ENCODE measurements at places on chromosomes 5 and 9.

- DNase-seq, result no peak
These were observed 87.1 kb downstream of the PDZD2 start for GRCh38 chr5:31725996-31726395.

DNA sequence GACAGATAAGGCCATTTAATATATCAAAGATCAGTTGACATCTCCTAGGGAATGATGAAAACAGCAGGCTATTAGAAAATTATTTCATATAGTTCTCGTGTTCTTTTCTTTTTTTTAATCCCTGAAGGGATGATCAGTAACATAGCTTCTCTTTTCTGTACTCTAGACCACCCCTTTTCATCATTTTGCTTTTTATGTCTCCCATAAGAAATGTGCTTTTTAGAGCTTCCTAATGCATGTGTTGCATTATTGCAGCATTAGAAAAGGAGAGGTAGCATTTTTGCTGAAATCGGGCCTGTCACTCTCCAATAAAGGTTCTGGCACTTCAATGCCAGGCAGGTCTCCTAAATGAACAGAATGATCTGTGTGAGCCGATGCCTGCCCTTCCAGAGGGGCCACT lies 143.3 kb downstream of the NTRK2 start:
- DNase-seq, result no peak

- no peak for DNase-seq
These were observed 742.8 kb downstream of the NR2F1-AS1 start for GRCh38 chr5:92838253-92838652.

DNA sequence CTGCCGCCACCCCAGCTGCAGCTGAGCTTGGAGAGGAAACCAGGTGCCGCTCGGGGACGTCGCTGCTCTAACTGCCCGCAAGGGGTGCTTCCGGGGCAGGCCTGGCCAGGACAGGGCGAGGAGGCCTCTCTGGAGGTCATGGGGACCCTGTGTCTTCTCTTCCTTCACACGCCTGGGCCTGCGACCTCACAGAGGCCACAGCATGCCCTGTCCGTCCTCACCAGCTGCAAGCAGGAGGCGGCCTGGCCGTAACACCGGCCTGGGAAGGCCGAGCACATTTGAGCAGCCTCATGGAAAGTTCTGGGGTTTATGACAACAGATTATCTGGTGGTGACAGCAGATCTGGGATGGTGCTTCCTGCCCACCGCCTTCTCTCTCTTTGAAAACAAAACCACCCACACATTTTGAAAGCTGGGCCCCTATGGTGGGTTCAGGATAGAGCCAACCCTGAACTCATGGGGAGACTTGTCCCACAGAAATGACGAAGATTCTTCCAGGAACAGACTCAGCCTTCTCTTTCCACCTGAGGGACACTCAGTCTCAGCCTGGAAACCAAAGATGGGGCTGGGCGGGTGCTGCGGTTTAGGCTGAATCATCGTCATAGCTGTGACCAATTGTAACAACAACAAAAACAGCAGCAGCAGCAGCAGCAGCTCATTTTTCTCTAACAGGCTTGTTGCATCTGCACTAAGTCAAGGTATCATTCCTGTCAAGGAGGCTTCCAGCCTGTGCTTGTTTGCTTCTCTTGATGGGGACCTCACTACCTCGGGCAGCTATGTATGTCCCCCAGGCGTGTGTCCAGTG lies 99.6 kb upstream of the RAPGEF1 start:
- DNase-seq, result no peak

GRCh38 chr5:93078082-93079038 lies 502.7 kb downstream of the NR2F1-AS1 start:
- DNase-seq, result peak; percentile 29

All from ovary (tissue), 10 donors.